ENCODE measurements at places on chromosomes 11 and 22. TPM values are rescaled to one million over a fixed set of nuclear protein-coding genes. Genes with fewer than 3 reads are reported as not detected.

DNA sequence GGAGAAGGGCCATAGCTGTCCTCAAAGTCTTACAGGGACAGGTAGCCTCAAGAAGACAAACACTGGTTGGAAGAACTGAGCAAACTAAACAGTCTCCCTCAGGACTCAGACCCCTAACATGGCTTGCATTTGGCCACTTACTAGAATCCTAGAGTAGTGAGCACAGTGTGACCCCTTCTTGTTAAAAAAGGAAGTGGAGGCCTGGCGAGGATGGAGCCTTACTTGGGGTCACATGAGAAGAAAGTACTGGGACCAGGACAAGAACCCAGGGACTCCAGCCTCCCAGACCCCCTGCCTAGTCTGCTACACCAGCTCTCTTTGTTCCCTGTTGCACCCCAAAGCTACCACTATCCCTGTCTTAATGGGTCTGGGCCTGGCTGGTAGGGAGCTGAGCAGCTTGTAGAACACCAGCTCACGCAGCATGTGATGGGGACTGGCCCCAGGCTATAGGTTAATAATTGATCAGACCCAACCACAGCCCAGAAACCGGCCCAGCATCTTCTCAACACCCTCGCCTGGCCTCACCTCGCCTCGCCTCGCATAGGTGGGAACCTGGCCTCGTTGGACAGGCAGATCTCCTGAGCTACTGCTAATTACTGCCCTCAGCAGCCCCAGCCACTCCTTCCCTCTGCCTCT is 17.6 kb downstream of the DGAT2 start:
- no peak for DNase-seq
- H3K27me3 ChIP-seq: no peaks in the 10 kb centered on the region
- no peaks in the 10 kb centered on the region for H3K36me3 ChIP-seq
- H3K27ac ChIP-seq: no peak overlapping the region
- H3K4me1 ChIP-seq: no peaks in the 10 kb centered on the region

The NPAT gene
- total RNA-seq: 45.9 TPM

GRCh38 chr22:21030621-21031544 is 1.5 kb downstream of the SLC7A4 start:
- H3K4me1 ChIP-seq: peaks cover 11% of the 10 kb centered on the region
- no peaks in the 10 kb centered on the region for H3K36me3 ChIP-seq
- no peak for DNase-seq
- no peak overlapping the region for H3K4me3 ChIP-seq

- H3K4me1 ChIP-seq: peaks cover 28% of the 10 kb centered on the region
- no peaks in the 10 kb centered on the region for H3K27me3 ChIP-seq
- DNase-seq: no peak
- H3K4me3 ChIP-seq: no peak overlapping the region
Observed at GRCh38 chr22:41862530-41863266, 29.8 kb downstream of the SREBF2 start.

DNA sequence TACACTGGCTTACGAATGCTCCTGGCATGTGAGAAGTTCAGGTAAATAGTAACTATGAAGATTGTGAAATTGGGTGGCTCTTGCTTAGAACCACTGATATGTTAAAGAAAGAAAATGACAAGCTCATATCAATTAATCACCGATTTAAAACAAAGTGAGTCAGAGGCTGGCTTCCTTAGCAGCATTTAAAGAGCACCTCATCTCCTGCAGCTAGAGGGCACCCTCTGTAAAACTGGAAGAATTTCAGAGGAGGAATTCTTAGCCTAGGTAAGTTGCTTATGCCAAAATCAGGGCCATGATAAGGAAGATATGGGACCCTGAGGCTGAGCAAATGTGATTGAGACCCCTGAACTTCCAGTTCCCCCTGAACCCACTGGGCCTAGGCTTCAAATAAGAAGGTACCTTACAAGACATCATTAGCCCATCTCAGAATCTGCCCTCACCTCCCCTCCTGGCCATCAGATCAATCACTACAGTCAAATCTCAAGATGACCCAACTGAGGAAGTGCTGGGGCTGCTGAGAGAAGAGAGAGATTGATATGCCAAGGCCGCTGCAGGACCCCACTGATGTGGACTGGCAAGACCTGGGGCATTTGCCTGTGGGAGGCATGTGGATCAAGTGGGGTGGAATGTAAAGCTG is 8.6 kb upstream of the CD3E start:
- H3K27me3 ChIP-seq: no peaks in the 10 kb centered on the region
- H3K4me1 ChIP-seq: peaks cover 15% of the 10 kb centered on the region
- DNase-seq: no peak
- no peaks in the 10 kb centered on the region for H3K36me3 ChIP-seq
- no peak overlapping the region for H3K4me3 ChIP-seq

GRCh38 chr11:73949912-73950311 is 914 bp upstream of the DNAJB13 start:
- no peaks in the 10 kb centered on the region for H3K27me3 ChIP-seq
- no peak overlapping the region for H3K27ac ChIP-seq
- no peaks in the 10 kb centered on the region for H3K4me1 ChIP-seq
- no peaks in the 10 kb centered on the region for H3K36me3 ChIP-seq

The TEX54 gene
- not detected for total RNA-seq

The MMP10 gene
- total RNA-seq: not detected

The ACO2 gene
- total RNA-seq: 76.4 TPM

The ACAT1 gene
- 17.2 TPM for total RNA-seq

- H3K27me3 ChIP-seq: no peaks in the 10 kb centered on the region
- no peaks in the 10 kb centered on the region for H3K36me3 ChIP-seq
- H3K27ac ChIP-seq: no peak overlapping the region
- no peaks in the 10 kb centered on the region for H3K4me1 ChIP-seq
- no peak overlapping the region for H3K4me3 ChIP-seq
Observed at GRCh38 chr22:10741210-10741609, 4786.8 kb upstream of the OR11H1 start.

GRCh38 chr11:61120099-61120705 is 17.9 kb downstream of the CD5 start:
- no peak for DNase-seq
- H3K27ac ChIP-seq: peak overlapping the region; percentile 79
- H3K4me1 ChIP-seq: peaks cover 16% of the 10 kb centered on the region

The NXPE2 gene
- total RNA-seq: not detected

- H3K27ac ChIP-seq: no peak overlapping the region
- H3K4me3 ChIP-seq: no peak overlapping the region
- no peaks in the 10 kb centered on the region for H3K4me1 ChIP-seq
- no peak for DNase-seq
Observed at GRCh38 chr11:112794331-112794846, 166.8 kb upstream of the NCAM1 start.

GRCh38 chr11:12086271-12087074 is 23.9 kb upstream of the MICAL2 start:
- H3K27ac ChIP-seq: no peak overlapping the region
- no peaks in the 10 kb centered on the region for H3K36me3 ChIP-seq
- H3K4me1 ChIP-seq: peaks cover 33% of the 10 kb centered on the region
- H3K27me3 ChIP-seq: no peaks in the 10 kb centered on the region

The LMNTD2 gene
- total RNA-seq: 14.7 TPM

Data from naive thymus-derived CD4-positive, alpha-beta T cell (primary cell).